Nephron progenitor cell (in vitro differentiated cells): ENCODE measurements at places on chromosomes 1 and 21.

DNA sequence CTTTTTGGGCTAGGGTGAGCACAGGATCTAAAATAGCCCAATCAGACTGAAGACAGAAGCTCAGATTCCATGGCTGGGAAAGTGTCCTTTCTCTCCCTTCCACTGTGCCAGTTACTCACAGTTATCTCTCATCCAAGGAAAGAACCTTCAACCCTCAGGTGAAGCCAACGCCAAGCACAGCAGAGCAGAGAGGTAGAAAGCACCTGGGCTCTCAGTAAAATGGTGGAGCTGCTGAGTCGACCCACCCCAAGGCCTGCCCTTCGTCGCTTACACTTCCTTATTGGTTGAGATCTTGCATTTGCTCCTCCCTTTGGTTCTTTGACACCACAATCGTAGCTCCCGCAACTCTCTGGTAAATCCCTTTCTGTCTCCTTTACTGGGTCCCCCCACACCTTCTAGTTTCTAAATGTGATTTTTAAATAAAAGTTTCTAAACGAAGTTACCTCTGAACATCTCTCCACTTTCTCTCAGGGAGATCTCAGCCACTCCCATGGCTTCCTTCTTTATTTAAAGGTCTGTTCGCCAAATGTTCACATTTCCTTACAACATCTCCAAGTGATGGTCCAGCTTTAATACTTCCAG lies 27.5 kb upstream of the SLC30A1 start:
- H3K27ac ChIP-seq = no peak overlapping the region
- H3K36me3 ChIP-seq = no peaks in the 10 kb centered on the region
- DNase-seq = no peak
- no peak overlapping the region for H3K4me3 ChIP-seq

DNA sequence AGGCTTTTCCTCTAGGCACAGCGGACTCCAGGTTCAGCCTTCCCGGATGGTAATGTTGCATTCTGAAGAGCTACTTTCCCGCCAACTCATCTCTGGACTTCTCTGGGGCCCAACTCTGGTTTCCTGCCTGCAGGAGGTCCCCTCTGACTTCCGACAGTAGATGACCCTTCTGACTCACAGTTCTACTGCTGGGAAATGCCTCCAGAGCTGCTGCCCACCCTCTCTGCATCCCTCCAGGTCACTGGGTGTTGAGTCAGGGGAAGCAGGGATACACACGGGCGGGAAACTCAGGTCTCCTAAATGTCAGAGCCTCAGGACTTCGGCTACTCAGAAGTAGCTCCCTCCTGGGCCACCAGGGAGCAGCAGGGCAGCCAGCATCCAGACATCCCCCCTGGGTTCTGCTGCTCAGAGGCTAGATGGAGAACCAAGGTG lies 2.1 kb upstream of the KIF21B start:
- peaks cover 65% of the 10 kb centered on the region for H3K4me1 ChIP-seq
- H3K27ac ChIP-seq = no peak overlapping the region
- peak; percentile 31 for DNase-seq
- no peaks in the 10 kb centered on the region for H3K36me3 ChIP-seq
- H3K4me3 ChIP-seq = peak overlapping the region; percentile 25
- H3K27me3 ChIP-seq = peaks cover 16% of the 10 kb centered on the region

GRCh38 chr1:167060141-167061072 lies 29.8 kb downstream of the GPA33 start:
- H3K27me3 ChIP-seq = peaks cover 12% of the 10 kb centered on the region
- no peak for DNase-seq

DNA sequence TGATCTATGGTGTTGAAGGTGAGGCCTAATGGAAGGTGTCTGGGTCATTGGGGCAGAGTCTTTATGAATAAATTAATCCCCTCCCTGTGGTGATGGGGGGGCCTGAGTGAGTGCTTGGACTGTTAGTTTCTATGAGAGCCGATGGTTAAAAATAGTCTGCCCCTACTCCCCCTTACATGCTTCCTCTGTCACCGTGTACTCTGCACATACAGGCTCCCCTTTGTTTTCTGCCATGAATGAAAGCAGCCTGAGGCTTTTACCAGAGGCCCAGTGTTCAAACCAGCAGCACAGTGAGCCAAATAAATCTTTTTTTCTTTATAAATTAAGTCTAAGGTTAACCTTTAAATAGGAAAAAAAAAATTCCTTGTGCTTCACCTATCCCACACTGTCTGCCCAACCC lies 657.0 kb downstream of the AMY1C start:
- no peak overlapping the region for H3K27ac ChIP-seq
- H3K27me3 ChIP-seq = no peaks in the 10 kb centered on the region
- no peaks in the 10 kb centered on the region for H3K36me3 ChIP-seq
- H3K4me1 ChIP-seq = no peaks in the 10 kb centered on the region

- H3K36me3 ChIP-seq = peaks cover 81% of the 10 kb centered on the region
- H3K27me3 ChIP-seq = no peaks in the 10 kb centered on the region
- peaks cover 13% of the 10 kb centered on the region for H3K4me1 ChIP-seq
- no peak overlapping the region for H3K4me3 ChIP-seq
Observed at GRCh38 chr1:151897991-151898431, 11.3 kb downstream of the THEM4 start.

- H3K27ac ChIP-seq = no peak overlapping the region
- peaks cover 7% of the 10 kb centered on the region for H3K36me3 ChIP-seq
- H3K27me3 ChIP-seq = peaks cover 55% of the 10 kb centered on the region
- DNase-seq = no peak
- peak overlapping the region; percentile 88 for H3K4me3 ChIP-seq
Observed at GRCh38 chr1:229344139-229344538, 1.3 kb upstream of the CCSAP start.

GRCh38 chr1:245007852-245008251 lies 143.5 kb upstream of the HNRNPU start:
- no peak overlapping the region for H3K4me3 ChIP-seq
- H3K27me3 ChIP-seq = no peaks in the 10 kb centered on the region
- H3K27ac ChIP-seq = peak overlapping the region; percentile 84
- peaks cover 10% of the 10 kb centered on the region for H3K36me3 ChIP-seq

GRCh38 chr1:179323436-179323835 lies 29.8 kb downstream of the SOAT1 start:
- no peak for DNase-seq
- H3K4me3 ChIP-seq = no peak overlapping the region
- H3K4me1 ChIP-seq = no peaks in the 10 kb centered on the region
- H3K27ac ChIP-seq = peak overlapping the region; percentile 53
- H3K27me3 ChIP-seq = no peaks in the 10 kb centered on the region

GRCh38 chr1:116986421-116987255 lies 14.9 kb upstream of the CD101 start:
- peak overlapping the region; percentile 87 for H3K27ac ChIP-seq
- H3K36me3 ChIP-seq = peaks cover 92% of the 10 kb centered on the region

DNA sequence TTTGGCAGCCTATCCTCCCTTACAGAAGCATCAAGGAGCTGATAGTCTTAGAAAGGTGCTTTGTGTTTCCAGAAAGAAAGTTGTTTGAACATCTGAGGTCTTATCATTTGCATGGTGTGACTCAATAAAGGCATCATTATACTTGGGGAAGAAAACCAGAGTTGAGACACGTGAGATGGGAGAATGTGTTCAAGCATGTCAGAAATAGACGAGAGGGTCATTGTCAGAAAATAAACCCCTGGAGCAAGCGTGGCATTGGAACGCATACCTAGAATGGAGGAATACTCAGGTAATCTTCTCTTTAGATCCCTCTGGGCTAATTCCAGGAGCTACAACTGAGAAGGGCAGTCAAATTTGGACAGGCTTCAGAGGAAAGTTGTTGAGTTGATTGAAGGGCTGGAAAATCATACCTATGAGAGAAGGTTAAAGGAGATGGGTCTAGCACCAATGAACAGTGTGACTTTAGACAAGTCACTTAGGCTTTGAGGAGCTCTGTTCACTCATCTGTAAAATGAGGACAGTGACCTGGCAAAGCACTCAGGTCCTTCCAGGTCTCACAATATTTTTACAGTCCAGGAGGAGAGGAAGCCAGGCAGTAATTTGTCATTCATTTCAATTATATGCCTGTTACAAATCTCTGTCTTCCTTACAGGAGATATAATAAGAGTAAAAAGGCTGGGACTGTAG lies 101.3 kb upstream of the C1orf21 start:
- H3K4me3 ChIP-seq = no peak overlapping the region
- peaks cover 22% of the 10 kb centered on the region for H3K4me1 ChIP-seq
- peaks cover 9% of the 10 kb centered on the region for H3K27me3 ChIP-seq
- no peak for DNase-seq
- H3K27ac ChIP-seq = no peak overlapping the region

DNA sequence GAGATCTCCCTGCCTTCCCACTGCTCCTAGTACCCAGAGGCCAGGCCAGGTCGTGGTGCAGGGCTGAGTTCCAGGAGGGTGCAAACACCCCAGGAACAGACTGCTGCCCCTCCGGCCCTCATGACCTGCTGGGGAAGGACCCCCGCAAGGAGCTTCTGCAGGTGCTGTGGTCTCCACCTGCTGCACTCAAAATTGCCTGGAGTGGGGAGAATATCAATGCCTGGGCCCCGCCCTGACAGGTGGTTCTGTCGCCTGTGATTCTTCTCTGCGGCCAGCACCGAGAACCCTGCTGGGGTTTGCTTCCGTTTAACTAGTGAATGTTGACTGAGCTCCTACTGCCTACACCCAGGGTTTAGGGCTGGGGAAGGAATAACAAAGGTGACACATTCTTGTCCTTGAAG lies 2.1 kb upstream of the TFF3 start:
- H3K4me3 ChIP-seq = no peak overlapping the region
- no peak for DNase-seq
- H3K27ac ChIP-seq = no peak overlapping the region
- H3K4me1 ChIP-seq = peaks cover 60% of the 10 kb centered on the region
